Renal cortical epithelial cell (primary cell): ENCODE measurements at places on chromosomes 3 and 15. TPM values are rescaled to one million over a fixed set of nuclear protein-coding genes. Genes with fewer than 3 reads are reported as not detected.

The SLC30A4 gene
- 2.4 and 10.0 TPM in 2 replicates for total RNA-seq

DNA sequence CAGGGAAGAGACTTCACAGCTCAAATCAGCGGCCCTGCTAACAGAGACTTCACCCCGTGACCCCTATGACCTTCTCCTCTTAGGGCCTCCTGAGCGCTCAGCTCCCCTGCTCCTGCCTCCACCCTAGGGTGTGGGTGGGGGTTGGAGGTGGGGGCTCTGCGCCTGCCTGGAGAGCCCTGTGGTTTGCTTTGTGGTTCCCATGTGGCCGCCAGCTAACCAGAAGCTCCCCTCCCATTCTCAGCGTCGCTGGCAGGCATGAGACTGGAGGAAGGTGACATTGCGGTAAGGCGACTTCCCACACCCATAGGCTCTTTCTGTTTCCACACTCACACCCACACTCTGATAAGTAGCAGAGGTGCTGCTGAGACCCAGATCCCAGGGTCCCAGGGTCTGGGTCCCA lies 27.6 kb downstream of the XYLB start:
- DNase-seq = no peak

- no peak for DNase-seq
Measured at GRCh38 chr3:97954228-97954827, 17.9 kb downstream of the RIOX2 start.

DNA sequence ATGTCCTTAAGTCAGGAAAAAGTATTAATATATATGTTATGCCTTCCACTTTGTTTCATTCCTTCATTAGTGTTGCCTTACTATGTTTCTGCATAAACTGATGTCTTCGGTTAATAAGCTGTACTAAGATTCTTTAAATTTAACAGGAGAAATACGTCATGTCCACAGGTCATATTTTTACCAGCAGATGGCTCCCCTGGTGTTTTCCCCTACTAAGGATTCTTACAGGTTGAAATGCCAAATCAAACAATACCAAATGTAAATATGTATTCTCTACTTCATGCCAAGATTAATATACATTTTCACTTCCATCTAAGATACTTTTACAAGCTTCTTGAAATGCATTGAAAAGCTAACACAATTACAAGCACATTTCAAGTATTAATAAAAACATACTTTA lies 1602.1 kb downstream of the SI start:
- DNase-seq = no peak

DNA sequence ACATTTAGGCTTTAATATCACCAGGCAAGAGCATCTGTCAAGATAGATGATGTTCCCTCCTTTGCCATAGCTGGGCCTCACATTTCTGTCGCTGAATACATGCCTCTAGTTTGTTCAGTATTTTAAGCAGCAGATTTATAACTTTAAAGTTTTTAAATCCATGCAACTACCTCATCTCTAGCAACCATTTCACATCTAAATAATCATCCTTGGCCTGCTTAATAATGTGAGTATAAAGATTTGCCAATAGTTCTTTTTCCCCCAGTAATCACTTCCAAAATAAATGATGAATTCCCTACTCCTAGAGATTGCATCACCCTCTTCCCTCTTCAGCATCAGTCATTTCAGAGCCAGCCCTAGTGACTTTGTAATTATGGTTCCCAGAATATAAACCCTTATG lies 36.2 kb upstream of the FILIP1L start:
- DNase-seq = no peak

DNA sequence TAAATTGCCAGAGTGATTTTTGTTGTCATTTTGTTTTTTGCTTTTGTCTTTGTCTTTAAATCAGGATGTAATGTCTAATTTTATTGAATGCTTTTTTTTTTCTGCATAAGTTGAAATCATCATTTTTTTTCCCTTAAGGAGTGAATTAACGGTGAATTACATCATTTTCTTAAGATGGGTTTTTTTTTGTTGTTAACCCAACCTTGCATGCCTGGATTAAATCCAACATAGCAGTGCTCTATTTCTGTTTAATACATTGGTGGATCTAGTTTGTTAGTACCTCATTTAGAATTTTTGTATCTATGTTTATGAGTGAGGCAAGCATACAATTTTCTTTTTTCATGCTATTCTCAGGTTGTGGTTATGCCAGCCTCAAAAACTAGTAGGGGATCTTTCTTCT lies 186.4 kb upstream of the TMC3 start:
- DNase-seq = no peak

DNA sequence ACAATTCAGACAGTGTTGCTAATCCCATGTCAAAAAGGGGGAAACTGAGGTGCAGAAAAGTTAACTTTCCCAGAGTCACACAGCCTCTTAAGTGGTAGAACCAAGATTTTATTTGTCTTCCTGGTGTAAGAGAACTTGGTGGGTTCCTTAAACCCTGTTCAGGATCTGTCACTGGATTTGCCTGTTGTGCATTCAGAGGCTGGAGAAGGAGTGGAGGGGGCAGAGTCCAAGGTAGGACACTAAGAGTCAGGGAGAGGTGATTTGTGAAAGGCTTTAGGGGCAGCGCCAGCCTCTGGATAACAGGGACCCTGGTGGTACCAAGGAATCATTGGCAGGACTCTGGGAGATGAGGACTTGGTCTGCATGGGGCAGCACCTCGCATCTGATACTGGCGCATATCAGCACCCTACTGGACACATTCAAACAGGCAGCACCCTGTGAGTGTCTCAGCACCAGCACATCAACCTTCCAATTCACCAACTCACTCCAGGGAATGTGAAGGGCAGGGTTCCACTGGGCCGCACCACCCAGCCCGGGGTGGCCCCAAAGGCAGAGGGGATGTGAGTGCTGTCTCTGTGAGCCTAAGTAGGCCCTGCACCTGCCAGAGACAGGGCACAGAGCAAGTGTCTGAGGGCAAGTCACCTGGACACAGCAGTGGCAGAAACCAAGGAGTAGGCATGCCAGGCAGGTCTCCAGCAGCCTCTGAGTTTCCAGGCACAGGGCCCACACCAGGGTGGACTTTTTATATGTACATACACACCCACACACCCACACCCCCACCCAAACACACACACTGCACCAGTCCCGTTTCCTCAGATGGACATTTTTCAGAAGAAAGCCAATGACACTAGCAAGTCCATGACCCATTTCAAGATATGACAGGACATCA lies 71.6 kb downstream of the LIPC start:
- DNase-seq = no peak

DNA sequence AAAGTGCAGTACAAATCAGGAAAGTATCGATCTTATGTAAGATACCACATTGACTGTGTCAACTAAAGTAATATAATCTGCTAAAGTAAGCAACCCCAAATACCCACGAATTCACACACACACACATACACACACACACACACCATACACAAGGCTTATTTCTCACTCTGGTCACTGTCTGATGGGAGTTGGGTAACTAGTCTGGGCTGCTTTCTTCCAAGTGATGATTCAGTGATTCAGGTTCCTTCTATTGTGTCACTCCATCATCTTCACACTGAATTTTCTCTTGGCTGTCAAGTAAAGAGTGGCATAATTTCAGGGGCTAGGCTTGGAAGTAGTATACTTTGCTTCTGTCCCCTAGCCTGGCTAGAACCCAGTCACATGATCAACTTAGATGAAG lies 104.8 kb upstream of the CCDC54 start:
- DNase-seq = no peak

The INTS14 gene
- total RNA-seq = 33.3 and 44.5 TPM in 2 replicates

DNA sequence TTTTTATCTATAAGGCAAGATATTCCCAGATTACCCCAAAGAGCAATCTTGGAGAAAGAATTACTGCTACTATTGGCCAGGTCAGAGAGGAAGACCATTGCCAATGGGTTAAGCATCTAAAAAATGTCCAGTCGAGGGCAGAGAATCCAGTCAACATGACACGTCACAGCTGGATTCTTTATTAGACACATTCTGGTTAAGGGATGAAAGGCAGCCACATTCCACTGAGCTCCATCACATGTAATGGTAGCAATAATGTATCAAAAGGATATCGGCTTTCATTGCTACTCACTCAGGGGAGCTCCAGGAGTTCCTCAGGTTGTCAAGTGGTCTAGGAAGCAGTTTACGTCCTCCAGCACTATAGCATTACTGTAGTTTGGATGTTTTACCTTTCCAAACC lies 421.1 kb downstream of the PLOD2 start:
- peak; percentile 1 for DNase-seq

The RAB6B gene
- 4.3 and 5.2 TPM in 2 replicates for total RNA-seq

GRCh38 chr15:85495096-85495495 lies 114.7 kb downstream of the AKAP13 start:
- DNase-seq = peak; percentile 80

GRCh38 chr3:197375001-197375441 lies 76.6 kb upstream of the DLG1 start:
- no peak for DNase-seq

The GRK7 gene
- total RNA-seq = 0.05 TPM in 1 of 2 replicates, not detected in the other
